Fibroblast of the conjunctiva (primary cell): ENCODE measurements at places on chromosomes 6 and 20.
A peak's percentile ranks its signal among the peaks of the same experiment; 100 is the strongest.

DNA sequence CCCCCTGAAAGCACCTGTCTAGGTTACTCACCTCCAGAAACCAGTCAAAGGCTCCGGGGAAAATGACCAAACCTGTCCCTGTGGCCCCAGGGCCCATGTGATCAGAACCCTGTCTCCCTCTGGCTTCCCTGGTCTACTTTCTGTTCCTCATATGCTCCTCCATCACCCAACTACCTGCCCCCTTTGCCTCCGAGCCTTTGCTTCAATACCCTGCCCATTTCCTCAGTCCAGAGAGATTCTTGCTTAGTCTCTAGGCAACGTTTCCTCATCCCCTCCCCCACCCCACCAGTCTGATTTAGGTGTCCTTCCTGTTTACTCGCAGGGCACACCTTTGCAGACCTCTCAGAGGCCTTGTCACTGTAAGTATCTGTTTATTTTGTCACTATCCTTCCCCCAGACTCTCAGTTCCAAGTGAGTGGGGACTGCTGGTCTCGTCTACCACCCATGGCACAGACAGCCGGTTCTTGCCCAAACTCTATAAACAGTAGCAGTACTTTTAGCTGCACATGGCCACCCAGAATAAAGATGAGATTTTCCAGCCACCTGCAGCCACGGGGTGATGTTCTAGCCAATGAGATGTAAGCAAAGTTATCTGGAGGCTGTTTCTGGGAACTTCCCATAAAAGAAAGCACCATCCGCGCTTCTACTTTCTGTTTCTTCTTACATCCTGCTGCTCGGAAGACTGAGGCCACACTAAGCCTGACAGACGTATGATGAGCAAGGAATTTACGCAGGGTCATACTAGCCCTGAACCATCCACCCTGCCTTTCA, 13.3 kb downstream of the ELOVL5 start:
- no peak for DNase-seq

- DNase-seq, result no peak
Observed at GRCh38 chr6:151284548-151285017, 44.8 kb downstream of the AKAP12 start.

DNA sequence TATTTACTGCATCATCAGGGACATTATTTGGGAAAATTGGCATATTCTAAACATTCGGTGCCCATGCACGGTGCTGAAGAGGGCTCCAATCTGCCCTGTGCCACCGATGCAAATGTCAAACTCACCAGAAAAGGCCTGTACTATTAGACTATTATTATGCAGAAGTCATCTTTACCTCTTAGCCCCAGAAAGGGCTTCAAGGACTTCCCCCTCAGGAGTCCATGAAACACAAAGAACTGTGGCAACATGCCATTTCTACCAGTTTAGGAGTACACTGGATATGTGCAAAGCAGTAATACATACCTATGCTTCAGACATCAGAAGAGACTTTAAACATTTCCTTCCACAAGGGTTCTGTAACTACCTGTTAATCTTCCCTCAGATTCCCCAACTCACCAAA, 8.6 kb downstream of the DIDO1 start:
- no peak for DNase-seq

DNA sequence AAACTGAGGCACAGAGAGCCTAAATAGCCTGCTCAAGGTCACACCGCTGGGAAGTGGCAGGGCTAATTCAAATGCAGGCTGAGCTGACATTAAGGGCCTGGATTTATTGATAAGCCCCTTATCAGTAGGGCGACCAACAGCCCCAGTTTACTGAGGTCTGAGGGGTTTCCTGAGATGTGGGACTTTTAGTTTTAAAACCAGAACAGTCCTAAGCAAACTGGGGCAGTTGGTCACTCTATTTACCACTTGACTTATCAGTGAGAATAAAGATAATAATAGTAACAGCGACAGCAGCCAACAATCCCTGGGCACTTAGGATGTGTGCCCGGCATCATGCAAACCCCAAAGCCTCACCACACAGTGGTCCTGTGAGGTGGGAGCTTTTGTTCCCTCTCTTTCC, 27.6 kb downstream of the PREX1 start:
- no peak for DNase-seq

DNA sequence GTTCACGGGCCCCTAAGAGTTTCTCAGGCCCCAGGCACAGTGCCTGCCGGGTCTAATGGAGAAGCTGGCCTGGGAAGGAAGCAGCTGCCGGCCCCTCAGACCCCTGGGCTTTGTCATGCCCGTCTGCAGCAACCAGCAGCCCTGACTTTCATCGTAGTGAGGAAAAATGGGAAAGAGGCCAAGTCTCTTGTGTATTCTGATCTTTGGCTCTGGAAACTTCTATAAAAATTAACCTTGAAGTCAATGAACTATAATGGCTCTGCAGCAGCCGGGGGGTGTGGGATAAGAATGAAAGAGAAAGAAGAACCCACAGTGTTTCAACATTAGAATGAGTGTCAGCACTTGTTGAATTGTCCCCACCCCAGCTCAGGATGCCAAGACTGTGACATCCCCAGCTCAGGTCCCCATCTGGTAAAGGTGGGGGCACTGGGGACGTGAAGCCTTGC, 12.9 kb downstream of the TGM2 start:
- no peak for DNase-seq

DNA sequence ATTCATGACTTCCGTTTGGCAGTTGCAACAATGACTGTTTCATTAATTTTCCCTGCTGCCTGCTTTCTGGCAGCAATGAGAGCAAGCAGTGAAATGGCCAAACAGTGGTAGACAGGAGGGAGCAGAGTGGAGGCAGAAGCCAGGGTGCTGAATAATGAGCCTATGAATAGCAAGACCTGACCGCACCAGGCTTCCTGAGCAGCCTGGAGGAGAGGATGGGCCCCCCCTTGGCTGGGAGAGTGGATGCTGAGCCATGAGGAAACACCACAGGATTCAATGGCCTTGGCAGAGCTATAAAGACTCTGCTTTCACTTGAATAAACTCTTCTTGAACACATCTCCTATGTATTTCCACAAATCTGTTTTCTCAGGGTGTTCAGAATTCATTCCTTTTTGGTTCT, 68.1 kb upstream of the SNRPB2 start:
- DNase-seq, result no peak

- DNase-seq, result no peak
Observed at GRCh38 chr6:116424001-116424400, 37.2 kb upstream of the CALHM6 start.

DNA sequence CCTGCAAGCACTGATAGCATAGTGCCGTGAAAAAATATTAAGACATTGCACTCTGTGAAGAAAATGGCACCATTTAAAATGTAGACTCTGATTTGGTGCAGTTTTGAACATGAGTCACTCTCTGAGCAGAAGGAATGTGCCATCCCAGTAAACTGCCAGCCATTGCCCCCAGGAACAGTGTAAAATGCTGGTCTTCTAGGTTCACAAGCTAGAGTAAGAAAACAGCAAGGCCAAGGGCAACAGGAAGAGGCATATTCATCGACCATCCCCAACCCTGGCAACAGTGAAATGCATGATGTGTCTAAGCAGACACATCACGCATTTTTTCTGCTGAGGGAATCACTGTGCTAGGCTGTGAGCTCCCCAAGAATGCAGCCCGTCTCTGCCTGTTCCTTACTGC, 163.2 kb upstream of the RIN2 start:
- DNase-seq, result no peak

DNA sequence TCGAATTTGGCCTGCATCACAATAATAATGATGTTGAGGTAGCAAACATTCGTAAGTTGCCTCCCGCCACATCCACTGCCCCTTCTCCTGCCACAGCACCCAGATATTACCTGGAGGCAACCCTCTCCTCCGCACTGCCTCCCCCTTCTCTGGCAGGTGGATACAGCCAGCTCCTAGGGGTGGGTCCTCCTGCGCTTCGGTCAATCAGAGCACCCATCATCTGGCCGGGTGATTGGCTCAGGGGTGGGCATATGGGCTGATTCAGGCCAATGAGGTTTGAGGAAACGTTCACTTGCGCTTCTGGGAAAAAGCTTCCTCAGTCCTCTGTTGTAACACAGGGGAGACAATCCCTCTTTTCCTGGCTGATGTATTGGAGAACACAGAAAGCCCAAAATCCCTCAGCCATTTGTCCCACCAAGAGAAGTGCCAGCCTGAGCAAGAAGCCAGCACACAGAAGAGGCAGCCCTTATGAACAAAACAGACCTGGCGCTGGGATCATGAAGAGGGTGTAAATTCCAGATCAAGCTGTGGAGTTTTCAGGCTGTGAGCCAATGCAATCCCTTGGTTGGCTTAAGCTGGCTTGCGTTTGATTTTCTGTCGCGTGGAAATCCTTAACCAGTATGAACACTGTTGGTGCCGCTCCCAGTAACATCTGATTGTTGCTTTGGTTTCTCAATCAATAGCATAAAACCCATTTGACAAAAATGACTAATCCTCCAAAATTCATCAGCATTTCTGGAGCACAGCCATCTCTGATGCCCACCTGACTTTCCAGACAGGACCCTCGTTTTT, 82.2 kb downstream of the PRDM1 start:
- no peak for DNase-seq

DNA sequence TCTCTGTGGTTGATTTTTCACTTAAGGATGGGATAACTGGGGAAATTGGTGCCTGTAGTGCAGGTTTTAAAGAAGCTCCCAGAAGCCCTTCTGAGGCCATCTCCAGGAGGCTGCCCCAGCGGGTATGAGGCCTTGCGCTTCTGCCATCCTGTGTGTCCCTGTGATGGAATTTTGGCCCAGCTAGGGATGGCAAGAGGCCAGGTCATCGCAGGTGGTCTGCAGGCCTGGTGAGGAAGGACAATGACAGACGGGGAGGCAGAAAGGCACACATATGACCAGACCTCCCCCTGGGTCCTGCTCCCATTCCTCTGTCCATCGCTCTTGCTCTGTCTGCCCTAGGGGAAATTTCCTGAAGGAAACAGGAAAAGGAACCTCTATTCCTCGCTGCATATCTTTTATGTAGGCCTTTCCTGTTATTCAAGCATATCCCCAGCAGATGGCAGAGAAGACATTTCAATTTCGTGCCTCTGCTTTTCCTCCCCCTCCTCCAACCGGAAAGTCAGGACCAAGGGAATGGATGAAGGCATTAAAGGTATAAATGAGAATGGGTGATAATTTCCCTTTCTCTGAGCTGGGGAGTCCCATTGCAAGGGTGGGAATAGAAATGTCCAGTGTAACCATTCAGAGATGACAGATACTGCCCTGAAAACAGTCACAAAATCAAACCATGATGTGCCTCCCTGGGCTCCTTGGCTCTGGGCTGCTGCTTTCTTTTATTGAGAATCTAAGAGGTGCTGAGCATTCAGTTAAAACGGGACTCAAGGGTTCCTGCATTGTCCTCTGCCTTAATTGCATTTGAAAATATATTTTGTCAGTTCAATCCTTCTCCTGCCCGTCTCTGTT, 17.6 kb upstream of the HLA-F start:
- peak; percentile 13 for DNase-seq

- DNase-seq, result no peak
Observed at GRCh38 chr6:163406366-163406765, 8.2 kb upstream of the QKI start.

DNA sequence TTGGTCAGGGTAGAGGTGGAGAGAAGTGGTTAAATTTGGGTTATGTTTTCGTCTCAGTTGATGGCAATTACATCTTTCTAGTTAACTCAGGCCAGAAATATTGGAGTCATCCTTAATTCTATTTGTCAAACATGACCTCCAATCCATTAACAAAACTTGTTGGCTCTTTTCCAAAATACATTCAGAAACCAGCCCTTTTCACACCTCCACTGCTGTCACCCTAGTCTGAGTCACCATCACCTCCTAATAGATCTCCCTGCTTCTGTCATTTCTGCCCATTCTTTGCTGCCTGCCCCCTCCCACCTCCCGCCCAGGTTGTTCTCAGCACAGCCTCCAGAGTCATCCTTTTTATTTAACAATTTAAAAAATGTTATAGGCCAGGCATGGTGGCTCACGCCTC, 3.0 kb upstream of the ABCF1 start:
- no peak for DNase-seq

DNA sequence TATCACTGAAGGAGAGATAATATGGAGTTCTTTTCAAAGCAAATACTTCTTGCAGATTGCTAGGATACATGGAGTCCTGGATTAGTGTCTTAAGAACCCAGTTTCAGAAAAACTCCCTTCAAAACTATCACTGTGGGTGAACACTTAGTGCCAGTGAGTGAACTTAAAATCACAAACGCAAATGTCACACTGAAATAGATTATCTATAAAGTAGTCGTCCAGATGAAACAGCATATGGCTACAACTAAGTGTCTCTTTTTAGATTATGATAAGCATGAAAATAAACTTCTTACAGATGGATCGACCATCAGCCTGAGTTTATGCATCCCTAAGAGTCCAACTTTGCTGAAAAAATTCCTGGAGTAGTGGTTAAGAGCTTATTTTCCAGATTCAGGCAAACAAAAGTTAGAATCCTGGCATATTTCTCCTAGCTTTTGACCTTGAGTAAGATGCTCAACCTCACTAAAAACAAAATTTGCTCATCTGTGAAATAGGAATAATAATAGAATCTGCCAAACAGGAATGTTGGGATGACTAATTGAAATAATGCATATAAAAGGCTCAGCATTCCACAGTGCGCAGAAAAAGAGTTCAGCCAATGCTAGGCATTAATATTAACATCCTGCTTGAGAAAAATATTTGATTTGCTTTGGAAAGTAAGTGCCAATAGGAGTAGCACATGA, 70.4 kb downstream of the DOK5 start:
- no peak for DNase-seq

GRCh38 chr6:168574075-168574698, 133.2 kb downstream of the SMOC2 start:
- no peak for DNase-seq

- DNase-seq, result no peak
Observed at GRCh38 chr6:96610019-96610418, 47.1 kb downstream of the FHL5 start.

- no peak for DNase-seq
Observed at GRCh38 chr20:53503517-53503919, 90.1 kb downstream of the ZNF217 start.

- no peak for DNase-seq
Observed at GRCh38 chr20:38878866-38879265, 47.4 kb upstream of the FAM83D start.

DNA sequence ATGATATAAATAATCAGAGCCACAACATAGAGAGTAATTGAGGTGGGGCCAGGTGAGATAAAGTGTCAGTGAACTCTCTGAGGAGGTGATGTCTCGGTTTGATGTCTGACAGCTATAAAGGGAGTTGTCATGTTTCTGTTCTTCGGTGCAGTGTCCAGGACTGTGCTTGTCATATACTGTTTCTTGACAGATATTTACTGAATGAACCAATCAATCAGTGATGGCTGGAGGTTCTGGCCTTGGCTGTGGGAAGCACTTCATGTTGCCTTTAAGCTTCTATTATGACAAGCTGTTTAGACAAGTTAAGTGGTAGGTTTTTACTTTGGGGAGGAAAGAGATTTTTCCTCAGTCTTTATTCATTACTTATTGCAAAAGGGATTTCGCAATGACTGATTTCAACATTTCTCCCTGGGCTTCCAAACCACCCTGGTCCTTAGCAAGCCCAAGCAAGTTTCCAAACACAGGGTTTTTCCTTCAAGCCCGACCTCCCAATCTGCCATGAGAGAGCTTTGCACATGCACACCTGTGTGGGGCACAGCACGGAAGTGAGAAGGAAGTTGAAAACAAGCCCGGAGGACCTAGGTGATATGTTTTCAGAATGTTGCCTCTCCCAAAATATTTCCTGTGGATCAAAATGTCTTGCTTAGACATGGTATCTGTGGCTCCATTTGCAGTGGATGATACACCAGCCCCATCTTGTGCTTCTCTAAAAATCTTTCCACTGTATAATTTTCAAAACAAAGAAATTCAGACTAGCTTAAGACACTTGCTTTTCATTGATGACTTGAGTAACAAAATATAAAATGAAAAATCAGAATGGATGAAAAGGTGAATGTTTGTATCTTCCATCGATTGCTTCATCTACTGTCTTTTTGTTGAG, 567.3 kb upstream of the BTBD3 start:
- peak; percentile 39 for DNase-seq
